AG09319 (cell line): ENCODE measurements at places on chromosomes 2 and 18.

DNA sequence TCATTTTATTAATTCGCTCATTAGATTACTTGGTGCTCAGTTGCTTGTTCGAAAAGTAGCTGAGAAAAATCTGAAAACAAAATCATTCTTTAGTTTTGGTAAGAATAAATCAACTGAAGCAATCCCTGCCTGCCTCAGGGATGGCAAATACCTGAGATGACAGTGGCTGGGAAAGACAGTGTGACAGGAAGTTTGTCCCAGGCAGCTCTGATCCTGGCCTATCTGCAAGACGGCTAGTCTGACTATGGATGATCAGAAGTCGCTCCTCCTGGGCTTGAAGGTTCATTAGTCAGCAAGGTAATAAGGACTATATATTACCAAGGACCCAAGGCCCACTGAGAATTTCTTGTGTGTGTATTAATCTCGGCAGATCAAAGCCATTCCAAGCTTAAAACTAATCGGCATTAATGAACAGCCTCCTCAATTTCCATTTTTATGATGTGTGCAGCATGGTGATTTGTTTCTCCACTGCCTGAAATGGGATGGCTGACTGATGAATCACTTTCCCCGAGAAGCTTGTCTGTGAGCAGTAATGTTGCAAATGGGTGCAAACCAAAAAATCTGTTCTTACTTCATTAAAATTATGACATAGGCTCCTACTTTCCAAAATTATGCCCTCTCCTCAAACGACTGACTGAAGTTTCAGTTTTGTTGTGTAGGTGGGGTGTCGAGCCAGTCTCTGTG is 199.9 kb downstream of the ACTR3 start:
- no peak for DNase-seq

- DNase-seq = no peak
Observed at GRCh38 chr2:235945608-235946140, 222.5 kb downstream of the GBX2 start.

DNA sequence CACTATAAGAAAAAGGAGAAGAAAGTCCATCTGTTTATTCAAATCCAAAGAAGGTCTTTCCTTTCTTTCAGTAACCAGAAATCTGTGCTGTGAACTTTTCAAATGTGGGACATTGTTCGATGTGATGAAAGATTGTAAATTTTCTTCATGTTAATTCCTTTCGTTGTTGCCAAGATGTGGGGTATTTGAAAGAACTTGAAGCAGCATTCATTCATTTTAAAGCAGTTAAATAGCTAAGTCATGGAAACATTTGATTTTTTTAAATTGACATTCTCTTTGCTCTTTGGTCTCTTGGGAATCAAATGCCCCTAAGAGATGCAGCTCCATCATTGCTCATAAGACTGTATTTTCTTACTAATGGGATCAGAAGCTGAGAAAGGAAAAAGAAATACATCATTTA is 93.7 kb upstream of the EHBP1 start:
- no peak for DNase-seq

DNA sequence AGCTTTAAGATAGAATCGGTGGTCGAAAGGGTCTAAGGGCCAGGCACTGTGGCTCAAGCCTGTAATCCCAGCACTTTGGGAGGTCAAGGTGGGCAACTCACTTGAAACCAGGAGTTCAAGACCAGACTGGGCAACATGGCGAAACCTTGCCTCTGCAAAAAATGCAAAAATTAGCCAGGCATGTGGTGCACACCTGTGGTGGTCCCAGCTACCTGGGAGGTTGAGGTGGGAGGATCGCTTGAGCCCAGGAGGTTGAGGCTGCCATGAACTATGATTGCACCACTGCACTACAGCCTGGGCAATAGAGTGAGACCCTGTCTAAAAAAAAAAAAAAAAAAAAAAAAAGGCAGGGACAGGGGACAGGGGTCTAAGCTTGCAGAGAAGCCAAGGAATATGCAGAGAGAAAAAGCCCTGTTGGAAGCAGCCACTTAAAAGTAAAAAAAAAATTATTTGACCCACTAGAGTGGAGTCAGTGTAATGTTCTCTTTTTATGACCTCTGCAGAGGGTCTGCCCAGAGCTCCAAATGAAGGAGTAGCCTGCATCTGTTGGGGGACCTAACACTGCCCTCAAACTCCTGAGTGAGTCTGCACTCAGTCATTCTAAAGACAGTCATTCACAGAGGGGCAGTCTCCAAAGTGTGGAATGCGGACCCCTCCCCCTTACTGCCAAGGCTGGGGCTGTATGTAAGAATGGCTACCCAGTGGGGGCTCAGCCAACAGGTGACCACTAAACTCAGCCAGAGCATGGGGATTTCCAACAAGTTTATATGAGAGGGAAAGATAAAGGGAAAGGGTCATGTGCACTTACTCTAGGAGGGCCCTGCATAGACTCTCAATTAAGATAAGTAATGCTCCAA is 118.5 kb upstream of the CDCA7 start:
- no peak for DNase-seq

- DNase-seq = no peak
Observed at GRCh38 chr18:58865701-58866065, 1.0 kb downstream of the ZNF532 start.

GRCh38 chr18:26097563-26097962 is 7.2 kb upstream of the SS18 start:
- no peak for DNase-seq

DNA sequence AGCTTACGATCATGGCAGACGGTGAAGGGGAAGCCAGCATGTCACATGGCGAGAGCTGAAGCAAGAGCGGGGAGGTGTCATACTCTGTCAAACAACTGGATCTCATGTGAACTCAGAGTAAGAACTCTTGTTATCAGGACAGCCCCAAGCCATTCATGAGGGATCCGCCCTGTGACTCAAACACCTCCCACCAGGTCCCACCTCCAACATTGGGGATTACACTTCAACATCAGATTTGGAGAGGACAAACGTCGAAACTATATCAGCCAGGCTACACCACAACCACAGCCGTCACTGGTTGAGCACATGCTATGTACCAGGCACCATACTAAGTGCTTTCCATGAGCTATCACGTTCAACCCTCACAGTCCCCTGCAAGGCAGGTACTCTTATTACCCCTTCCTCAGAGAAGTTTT is 293.8 kb downstream of the PRKCE start:
- no peak for DNase-seq

GRCh38 chr2:161415034-161415986 is 787 bp upstream of the TBR1 start:
- no peak for DNase-seq

DNA sequence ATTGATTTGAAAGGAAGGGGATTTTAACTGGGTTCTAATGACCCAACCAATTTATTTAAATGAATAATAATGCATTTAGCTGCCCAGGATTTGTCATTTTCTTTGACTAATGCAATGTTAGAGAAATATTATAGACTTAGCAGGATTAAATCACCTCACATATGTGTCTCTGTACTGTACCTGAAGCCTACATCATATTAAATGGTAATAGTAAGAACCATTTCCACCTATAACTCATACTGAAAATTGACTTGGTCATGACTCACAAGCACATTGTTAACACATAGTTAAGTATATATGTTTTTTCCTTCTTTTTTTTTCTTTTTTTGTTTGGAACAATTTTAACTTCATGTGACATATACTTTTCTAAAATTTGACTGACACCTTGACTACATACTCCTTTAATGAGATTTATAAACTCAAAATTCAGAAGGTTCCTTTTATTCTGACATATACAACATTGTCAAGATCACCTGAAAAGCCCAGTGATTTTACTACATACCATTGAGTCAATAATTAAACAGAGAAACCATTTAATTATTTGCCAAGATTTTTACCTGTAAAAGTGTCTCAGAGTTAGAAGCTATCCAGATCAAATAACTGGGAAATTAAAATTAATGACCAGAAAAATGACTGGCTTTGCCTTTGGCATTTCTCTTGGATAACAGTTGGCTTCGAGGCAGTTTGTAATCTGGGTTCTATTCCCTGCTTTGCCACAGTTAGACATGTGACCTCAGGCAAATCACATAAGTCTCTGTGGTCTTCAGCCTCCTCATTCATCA is 58.8 kb upstream of the CDC42EP3 start:
- no peak for DNase-seq

GRCh38 chr2:34305587-34305986 is 706.5 kb upstream of the FAM98A start:
- DNase-seq = no peak

DNA sequence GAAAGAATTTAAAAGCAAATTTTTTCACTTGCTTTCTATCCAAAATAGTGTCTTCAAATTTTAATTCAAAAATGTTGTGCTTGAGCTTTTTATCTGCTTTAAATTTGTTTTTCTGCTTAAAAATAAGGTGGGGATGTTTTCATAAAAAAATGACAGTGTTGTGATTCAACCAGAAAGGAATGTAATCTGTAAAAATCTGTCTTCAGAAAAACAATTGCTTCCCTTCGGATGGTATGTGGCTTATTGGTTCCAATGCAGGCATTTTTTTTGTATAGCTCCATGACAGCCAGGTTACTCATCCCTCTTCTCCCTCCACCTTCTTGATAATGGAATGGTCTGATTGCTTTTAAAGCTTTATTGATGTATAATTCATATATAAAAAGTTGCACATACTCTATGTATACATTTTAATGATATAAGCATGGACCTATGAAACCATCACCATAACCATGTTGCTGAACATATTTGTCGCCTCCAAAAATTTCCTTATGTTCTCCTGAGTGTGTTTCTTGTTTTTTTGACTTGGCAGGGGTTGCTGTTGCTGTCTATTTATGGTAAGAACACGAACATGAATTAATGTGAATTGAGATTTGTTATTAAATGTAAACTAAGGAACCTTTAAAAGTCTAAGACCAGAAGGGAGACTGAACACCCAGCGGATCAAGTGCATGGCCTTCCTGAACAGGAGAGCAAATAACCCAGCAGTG is 363.7 kb upstream of the SPHKAP start:
- no peak for DNase-seq

- no peak for DNase-seq
Observed at GRCh38 chr2:46332686-46333281, 35.6 kb downstream of the EPAS1 start.

GRCh38 chr2:122136056-122136455 is 380.6 kb downstream of the TSN start:
- DNase-seq = no peak

GRCh38 chr2:205564346-205565141 is 117.8 kb upstream of the NRP2 start:
- no peak for DNase-seq

DNA sequence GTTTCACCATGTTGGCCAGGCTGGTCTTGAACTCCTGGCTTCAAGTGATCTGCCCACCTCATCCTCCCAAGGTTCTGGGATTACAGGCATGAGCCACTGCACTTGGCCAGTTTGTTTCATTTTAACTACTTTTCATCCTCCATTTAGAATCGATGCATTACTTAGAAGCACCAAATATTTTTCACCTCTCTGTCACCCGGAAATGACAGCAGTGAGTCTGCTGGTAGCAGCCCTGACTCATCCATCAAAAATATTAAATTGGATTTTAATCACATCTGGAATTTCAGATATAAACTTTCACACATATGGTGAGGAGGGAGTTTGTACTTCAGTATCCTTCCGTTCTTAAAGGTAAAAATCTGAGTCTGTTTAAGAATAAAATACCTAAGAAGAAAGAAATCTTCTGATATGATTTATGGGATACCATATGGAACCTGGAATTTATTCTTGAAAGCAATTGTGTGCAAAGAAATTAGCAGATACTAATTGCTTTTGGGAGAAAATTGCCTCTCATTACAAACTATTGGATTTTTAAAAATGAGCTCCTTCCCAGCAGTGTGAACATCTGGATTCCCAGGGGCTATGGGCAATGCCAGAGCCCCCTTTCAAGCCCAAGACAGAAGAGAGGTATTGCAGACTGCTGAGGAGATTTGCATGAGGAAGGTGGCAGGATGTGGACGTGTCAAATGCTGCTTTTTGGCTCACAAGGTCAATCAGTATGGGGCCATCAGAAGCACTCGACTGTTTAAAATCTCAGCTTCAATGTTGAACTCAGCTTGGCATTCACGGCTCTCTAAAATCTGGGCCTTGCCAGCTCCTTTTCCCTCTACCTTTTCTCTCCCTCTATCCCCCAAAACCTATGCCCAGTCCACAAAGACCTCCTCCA is 279.5 kb upstream of the SIX2 start:
- DNase-seq = no peak

DNA sequence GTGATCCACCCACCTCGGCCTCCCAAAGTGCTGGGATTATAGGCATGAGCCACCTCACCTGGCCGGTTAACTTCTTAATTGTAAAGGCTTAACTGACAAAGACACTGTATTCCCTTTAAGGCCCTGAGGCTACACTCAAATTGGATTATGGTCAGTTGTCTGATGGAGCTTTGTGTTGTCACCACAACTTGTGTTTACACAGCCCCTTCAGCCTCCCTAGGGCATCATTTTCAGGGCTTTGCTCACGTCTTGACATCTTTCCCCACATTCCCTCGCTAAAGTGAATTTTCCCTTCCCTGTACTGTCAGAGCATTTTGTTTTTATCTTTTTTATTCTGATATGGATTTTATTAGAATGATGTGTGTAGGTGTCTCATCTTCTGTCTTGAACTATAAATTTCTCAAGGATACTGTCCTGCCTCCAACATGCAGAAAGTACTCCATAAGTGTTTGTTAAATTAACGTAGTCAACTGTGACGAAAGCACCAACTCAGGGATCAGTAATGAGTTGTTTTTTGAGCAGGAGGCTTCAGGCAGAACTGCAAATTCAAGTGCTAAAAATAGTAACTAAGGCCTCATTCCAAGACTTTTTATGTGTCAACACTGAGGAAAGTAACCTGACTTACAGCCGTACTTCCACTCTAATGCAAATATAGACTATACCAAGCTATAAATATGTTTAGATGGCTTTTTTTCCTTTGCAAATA is 77.1 kb upstream of the NARS1 start:
- no peak for DNase-seq
